Heart left ventricle (tissue), 16 donors: ENCODE measurements at places on chromosomes 3 and 15. TPM values are rescaled to one million over a fixed set of nuclear protein-coding genes. Genes with fewer than 3 reads are reported as not detected.
A peak's percentile ranks its signal among the peaks of the same experiment; 100 is the strongest.

TRANK1 gene
- 2.2 TPM for total RNA-seq

AP3B2 gene
- 0.35 TPM for total RNA-seq

ZNF774 gene
- total RNA-seq: 6.9 TPM

SCN11A gene
- total RNA-seq: 0.09 TPM

DNA sequence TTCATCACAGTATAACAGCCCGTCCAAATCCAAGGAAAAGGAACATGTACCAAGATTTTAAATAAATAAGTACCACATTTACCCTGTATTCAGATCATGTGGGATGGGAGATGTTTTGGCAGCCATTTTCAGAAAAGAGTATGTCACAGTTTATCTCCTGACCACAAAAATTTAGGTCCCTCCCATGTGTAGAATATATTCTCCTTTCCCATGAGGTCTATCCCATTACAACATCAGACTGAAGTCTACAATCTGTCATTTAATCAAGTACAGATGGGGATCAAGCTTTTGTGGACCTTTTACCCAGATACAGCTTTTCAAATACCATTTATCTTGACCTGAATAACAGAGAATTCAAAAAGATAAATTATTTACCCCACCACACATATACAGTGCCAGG lies 444.5 kb downstream of the PLOD2 start:
- H3K36me3 ChIP-seq: no peaks in the 10 kb centered on the region
- H3K27me3 ChIP-seq: no peaks in the 10 kb centered on the region
- no peak overlapping the region for H3K27ac ChIP-seq
- no peak for DNase-seq
- H3K4me1 ChIP-seq: no peaks in the 10 kb centered on the region
- H3K4me3 ChIP-seq: no peak overlapping the region

DNA sequence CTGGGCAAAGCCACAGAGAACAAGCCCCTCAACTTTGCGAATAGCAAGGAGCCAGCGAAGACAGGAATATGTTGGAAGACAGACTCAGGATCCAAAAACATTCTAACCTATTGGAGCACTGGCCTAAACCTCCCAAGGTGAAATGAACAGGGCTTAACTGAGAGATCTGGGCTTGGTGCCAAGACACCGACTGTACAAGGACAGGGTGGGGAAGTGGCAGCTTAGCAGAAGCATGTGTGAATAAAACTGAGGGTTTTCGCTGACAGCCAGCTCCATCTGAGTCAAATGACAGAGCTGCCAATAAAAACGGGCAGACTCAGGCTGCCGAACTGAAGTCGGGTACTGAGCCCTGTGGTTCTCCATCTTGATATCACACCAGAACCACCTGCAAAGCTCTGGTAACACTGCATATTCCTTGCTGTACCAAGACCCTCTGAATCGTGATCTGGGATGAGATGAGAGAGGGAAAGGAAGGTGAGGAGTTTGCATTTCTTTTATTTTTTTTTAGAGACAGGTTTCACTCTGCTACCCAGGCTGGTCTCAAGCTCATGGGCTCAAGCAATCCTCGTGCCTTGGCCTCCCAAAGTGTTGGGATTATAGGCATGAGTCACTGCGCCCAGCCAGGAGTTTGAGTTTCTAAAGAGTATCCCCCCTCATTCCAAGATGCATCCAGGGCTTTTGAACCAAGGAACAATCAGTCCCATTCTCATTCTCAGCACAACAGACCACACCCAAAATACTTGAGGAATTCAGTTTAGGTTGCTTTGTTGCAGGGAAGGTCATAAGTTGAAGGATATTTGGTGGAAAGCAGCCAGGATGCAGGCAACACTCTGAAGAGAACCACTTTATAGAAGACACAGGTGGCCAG lies 6.0 kb upstream of the PLCB2 start:
- no peak overlapping the region for H3K27ac ChIP-seq
- DNase-seq: peak; percentile 80
- H3K27me3 ChIP-seq: no peaks in the 10 kb centered on the region
- H3K4me1 ChIP-seq: no peaks in the 10 kb centered on the region
- H3K36me3 ChIP-seq: no peaks in the 10 kb centered on the region

GRCh38 chr15:82105451-82106215 lies 59.8 kb upstream of the MEX3B start:
- H3K36me3 ChIP-seq: no peaks in the 10 kb centered on the region
- H3K4me3 ChIP-seq: no peak overlapping the region
- H3K4me1 ChIP-seq: no peaks in the 10 kb centered on the region
- H3K27ac ChIP-seq: no peak overlapping the region
- no peak for DNase-seq
- H3K27me3 ChIP-seq: no peaks in the 10 kb centered on the region

DNA sequence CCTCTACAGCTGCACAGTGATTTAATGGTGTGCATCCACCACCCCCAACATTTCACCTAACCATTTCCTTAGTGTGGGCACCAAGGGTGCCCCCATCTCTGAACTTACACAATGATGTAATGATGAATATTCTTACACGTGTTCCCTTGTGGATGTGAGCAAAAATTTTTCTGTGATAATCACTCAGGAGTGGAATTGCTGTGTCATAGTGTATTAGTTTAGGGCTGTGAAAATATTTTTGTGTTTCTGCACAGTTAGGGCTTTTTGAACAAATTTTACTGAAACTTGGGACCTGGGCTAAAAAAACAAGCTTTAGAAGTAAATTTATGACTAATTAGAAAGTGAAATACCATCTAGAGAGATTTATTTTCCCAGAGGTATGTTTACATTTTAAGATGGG lies 134.5 kb upstream of the CCNL1 start:
- no peak for DNase-seq
- no peaks in the 10 kb centered on the region for H3K4me1 ChIP-seq
- H3K27me3 ChIP-seq: no peaks in the 10 kb centered on the region

DNA sequence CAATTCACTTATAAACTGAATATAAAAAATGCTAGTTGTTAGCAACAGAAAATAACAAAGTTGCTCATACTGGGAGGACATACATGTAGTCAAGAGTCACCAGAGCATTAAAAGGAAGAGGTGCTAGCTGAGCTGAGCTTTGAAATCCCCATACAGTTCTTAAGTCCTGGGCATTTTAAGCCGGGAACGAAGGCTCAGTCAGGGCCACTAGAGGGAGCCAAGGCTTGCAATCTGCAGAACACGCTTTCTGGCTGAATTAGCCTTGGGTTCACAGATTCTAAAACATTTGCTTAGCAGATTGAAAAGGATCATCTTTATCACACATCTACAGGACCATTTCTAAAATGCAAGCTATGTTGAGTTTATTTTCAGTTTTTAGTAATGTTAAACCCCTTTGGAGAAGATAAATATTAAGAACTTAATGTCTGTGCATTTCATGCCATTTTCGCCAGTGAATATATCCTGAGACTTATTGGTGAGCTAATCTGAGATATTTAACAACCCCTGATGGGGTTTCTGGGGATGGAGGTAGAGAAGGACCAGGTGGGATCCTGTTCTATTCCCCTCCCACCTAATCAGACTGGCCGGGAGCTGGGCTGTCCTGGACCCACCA lies 26.3 kb upstream of the MNS1 start:
- no peaks in the 10 kb centered on the region for H3K4me1 ChIP-seq
- H3K4me3 ChIP-seq: no peak overlapping the region
- no peak overlapping the region for H3K27ac ChIP-seq
- no peaks in the 10 kb centered on the region for H3K27me3 ChIP-seq
- peak; percentile 40 for DNase-seq
- H3K36me3 ChIP-seq: no peaks in the 10 kb centered on the region

- no peak for DNase-seq
- no peak overlapping the region for H3K27ac ChIP-seq
- peaks cover 4% of the 10 kb centered on the region for H3K4me1 ChIP-seq
These were observed 118.2 kb downstream of the KLF13 start for GRCh38 chr15:31444844-31445243.

- no peaks in the 10 kb centered on the region for H3K36me3 ChIP-seq
- H3K4me1 ChIP-seq: no peaks in the 10 kb centered on the region
- no peak overlapping the region for H3K27ac ChIP-seq
- no peaks in the 10 kb centered on the region for H3K27me3 ChIP-seq
- no peak overlapping the region for H3K4me3 ChIP-seq
- no peak for DNase-seq
These were observed 20.8 kb upstream of the TRA2B start for GRCh38 chr3:185958626-185959025.

DNA sequence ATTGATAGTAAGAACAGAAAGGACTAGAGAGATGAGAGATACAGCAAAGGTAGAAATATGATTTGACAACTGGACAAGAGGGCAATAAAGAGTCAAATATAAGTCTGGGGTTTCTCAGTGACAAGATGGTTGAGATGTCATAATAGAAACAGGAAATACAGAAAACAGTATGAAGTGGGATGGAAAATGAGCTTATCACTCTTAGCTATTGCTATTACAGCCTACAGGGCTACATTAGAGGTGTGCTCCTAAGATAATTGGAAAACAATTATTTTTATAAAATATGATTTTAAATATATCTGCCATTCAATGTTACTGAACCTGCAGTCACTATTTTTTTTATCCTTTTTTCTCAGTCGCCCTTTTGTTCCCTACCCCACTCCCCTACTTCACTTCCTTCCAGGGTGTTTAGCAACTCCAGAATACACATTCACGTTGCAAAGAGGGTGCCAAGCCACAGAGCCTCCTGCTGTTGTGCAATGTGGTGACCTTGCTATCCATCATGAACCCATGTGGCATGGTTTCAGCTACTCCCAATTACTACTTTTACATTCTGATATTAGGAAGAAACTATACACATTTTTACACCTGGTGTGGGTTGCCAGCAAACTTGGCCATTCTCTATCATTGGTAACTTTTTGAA lies 6.0 kb downstream of the NRG4 start:
- no peak for DNase-seq
- H3K36me3 ChIP-seq: no peaks in the 10 kb centered on the region

GRCh38 chr3:98048586-98048985 lies 13.5 kb upstream of the GABRR3 start:
- no peak overlapping the region for H3K27ac ChIP-seq
- H3K36me3 ChIP-seq: no peaks in the 10 kb centered on the region
- H3K27me3 ChIP-seq: no peaks in the 10 kb centered on the region
- DNase-seq: no peak

GRCh38 chr3:10192953-10193691 lies 28.4 kb downstream of the IRAK2 start:
- H3K36me3 ChIP-seq: no peaks in the 10 kb centered on the region
- H3K4me3 ChIP-seq: no peak overlapping the region
- DNase-seq: no peak
- peaks cover 65% of the 10 kb centered on the region for H3K4me1 ChIP-seq
- peak overlapping the region; percentile 92 for H3K27ac ChIP-seq
- no peaks in the 10 kb centered on the region for H3K27me3 ChIP-seq

GRCh38 chr3:123755085-123755484 lies 129.0 kb downstream of the MYLK start:
- no peak overlapping the region for H3K27ac ChIP-seq
- DNase-seq: no peak
- peaks cover 22% of the 10 kb centered on the region for H3K4me1 ChIP-seq
- no peak overlapping the region for H3K4me3 ChIP-seq

DNA sequence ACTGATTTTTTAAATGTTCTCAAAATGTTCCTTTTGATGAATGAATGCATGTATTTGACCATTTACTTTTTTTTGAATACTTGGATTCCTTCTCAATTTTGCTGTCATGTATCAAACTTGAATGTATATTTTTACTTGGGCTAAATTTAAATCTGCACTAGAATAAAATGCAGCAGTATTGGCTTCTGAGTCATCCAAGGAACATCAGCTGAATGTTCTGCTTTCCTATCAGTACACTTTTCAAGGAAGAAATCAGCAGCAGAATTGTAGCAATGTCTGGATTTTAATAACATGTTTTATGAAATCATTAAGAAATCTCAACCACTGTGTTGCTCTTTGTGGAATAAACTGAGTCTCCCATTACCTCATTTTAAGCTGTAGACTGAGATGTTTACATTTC lies 57.0 kb upstream of the COL6A6 start:
- no peak for DNase-seq
- H3K27me3 ChIP-seq: no peaks in the 10 kb centered on the region
- H3K27ac ChIP-seq: no peak overlapping the region
- no peak overlapping the region for H3K4me3 ChIP-seq
- no peaks in the 10 kb centered on the region for H3K4me1 ChIP-seq
- H3K36me3 ChIP-seq: no peaks in the 10 kb centered on the region

DNA sequence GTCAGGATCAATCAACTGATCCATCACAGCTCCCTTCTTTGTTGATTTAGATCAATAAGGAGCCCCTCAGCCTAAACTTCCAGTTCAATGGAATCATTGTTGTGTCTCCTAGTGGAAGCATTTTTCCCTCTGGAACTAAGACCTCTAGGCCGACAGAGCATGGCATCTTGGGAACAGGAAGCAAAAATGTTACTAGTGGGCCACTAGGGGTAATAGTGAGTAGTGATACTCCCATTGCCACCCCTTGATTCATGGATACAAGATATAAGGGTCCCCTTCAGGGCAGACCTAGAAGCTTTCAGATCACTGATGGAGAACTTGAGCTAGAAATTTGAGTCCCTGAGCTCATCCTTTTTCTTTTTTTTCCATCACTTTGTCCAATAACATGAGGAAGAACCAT lies 40.4 kb upstream of the AZI2 start:
- H3K36me3 ChIP-seq: no peaks in the 10 kb centered on the region
- DNase-seq: no peak
- H3K27ac ChIP-seq: no peak overlapping the region

DNA sequence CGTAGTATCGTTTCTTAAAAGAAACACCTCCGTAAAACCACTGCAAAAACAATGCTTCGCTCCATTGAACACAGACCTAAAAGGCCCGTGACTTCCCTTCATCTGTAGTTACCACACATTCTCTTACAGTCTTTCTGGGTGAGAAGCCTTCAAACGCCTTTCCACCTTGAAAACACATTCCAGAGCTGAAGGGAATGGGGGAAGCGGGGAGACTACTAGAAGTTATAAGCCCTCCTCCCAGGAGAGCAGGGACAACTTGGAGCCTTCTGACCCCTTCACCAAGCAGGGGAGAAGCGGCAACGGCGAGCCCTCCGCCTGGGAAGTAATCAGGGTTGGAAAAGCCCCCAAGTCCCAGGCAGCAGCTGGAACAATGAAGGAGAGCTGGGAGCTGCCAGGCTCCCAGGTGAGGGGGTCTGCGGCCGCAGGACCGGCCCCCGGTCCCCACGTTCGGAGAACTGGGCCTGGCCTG lies 461 bp downstream of the SECISBP2L start:
- H3K27ac ChIP-seq: peak overlapping the region; percentile 93
- peak overlapping the region; percentile 74 for H3K4me3 ChIP-seq
- H3K36me3 ChIP-seq: no peaks in the 10 kb centered on the region
- no peak for DNase-seq

DNA sequence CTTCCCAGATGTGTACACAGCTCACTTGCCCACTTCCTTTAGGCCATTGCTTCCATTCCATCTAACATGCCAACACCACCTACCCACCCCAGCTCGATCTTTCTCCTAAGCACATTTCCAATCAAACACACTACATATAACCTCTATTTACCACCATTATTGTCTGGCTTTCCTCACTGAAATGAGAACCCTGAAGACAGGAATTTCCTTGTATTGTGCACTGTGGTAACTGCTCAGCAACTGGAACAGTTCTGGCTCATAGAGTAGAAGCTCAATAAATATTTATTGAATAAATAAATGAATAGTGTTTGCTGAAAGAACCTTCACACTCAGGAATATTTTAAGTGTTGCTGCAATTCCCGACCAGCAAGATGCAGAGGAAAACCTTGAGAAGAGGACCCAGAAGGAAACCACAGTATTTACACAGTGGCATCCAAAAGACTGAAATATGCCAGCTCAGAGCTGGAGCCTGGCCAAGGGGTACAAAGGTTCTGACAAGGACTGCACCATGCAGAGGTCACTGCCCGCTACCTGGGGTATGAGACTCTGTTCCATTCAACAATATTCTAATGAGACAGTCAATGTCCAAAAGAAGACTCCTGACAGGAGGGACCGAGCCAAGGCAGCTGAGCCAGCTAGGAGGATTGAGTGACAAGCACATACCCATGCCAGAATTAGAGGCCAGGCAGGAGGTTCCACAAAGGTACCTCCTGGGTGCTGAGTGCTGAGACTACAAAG lies 168.8 kb downstream of the NUP210 start:
- DNase-seq: no peak
- H3K36me3 ChIP-seq: no peaks in the 10 kb centered on the region
- peaks cover 5% of the 10 kb centered on the region for H3K4me1 ChIP-seq
- H3K27ac ChIP-seq: no peak overlapping the region
